EL (cell line): ENCODE measurements at places on chromosomes 5 and 9.

DNA sequence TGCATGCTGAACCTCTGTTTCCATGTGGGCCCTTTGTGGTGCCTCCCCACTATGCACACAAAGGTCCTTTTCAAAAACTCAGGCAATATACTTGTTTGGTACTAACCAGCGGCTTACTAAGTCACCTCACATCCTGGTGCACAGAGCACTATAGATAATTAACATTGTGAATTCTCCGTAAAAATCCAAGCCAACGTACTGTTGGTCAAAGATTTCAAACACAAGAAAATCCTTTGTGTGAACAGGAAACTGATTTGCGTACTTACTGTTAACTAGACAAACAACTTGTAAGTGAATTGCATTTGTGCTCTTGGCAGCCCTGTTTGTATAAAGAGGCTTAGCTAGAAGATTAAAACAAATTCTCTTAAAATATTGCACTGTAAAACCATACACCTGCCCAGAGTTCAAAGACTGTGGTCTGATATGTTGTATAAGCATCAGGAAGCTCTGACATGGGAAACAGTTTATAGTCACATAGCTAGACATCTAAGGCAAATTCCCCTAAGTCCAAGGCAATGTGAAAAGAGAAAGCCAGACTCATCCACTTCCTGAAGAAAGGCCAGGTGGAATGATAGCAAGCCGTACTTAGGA lies 125.0 kb upstream of the SLC12A2 start:
- DNase-seq, result no peak

DNA sequence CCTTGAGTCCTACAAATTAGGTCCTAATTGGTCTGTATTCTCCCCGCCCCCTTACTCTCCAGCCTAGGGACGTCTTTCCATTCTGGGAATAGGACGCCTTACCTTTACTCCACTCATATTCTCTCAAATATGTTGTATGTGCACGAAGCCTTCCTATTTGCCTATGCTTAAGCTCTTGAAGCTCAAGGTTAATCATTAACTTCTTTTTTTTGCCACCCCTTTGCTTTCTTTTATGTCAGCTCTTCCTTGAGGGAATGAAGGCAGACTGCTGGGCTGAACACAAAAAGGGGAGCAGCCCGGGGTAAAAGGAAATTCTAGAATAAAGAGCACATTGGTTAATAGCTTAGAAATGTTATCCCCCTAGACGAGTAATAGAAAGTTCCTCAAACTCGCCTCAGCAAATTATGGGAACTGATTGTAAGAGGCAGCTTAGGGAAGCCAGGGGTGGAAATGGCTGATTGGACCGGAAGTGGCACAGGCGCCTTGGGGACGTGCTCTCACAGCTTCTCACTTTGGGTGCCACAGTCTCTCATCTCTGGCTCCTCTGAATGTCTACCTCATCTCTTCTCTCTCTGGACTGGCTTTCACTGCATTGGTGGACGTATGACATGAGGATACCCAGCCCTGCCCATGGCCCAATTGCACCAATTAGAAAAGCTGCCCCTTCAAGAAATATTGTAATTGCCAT lies 122.3 kb upstream of the IL12B start:
- no peak for DNase-seq

DNA sequence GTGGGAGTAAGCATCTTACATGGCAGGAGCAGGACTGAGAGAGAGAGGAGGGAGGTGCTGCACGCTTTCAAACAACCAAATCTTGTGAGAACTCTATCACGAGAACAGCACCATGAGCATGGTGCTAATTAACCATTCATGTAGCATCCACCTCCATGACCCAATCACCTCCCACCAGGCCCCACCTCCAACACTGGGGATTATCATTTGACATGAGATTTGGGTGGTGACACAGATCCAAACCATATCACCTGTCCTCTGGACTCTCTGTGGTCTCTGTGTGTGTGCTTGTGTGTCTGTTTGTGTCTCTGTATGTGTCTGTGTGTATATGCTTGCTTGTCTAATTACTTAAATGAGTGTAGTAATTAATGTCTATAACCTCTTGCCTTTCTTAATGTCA lies 31.1 kb downstream of the SEC61B start:
- DNase-seq, result no peak

DNA sequence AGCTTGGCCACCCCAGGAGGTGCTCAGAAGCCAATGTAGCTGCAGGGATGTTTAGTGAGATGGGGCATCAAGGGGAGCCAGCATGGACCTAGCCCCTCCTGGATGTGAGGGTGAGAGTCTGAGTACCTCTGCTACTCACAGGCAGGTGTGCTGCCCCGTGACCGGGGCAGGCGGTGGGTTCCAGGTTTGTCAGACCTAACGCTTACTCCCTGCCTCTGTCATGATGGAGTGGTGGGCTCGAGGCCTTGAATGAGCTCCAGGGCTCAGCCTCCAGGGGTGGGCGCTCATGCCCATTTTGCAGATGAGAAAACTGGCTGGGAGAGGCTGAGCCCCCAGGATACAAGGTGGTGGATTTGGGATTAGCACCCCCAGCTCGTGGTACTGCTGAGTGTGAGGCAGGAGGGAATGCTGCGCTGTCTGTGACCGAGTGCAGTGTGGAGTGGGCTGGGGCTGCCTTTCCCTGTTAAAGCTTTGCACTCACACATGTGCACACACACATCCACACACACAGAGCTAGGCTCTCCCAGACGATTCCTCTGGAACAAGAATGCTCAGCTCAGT lies 1.5 kb downstream of the RXRA start:
- DNase-seq, result peak; percentile 16

DNA sequence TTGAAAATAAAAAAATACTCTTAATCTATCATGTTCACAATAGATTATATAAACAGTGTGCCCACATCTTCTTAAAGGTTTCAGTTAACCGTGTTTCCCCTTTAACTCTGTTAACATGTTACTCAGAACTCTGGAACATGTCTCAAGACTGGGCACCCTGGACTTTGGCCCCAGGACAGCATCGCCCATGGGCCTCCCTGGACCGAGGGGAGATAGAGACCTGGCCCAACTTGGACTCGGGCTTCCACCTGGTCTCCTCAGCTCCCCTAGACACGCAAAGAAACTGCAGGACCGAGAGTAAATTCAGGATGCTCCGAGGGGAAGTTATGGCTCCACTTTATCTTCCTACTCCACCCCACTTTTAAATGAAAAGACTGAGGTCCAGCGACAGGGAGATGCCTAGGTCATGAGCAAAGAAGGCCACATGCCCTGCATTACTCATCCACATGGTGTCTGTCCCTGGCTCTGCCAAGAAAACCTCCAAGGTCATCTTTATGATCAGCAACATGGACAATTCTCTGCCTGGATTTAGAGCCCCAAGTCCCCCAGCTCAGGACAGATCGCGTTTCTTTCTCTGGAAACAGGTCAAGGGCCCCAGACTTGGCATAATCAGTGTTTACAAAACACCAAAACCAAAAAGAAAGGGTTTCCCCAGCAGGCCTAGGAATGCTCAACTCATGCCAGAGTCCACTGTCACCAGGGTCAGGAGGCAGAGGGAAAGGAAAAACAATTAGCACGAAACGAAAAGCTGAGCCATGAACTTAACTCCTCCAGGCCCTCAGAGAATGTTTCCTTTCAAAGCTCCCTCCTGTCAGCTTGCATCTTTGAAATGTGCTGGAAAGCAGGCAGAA lies 17.4 kb downstream of the GPX3 start:
- DNase-seq, result peak; percentile 75

GRCh38 chr9:120221844-120222243 lies 358.1 kb downstream of the CDK5RAP2 start:
- DNase-seq, result no peak

- DNase-seq, result peak; percentile 27
Observed at GRCh38 chr5:6781716-6782115, 68.5 kb downstream of the TENT4A start.

GRCh38 chr5:8824371-8824770 lies 721.5 kb downstream of the SEMA5A start:
- no peak for DNase-seq
